Activated T-helper 2 cell treated with anti-CD3 and anti-CD28 coated beads, Interferon-gamma antibody, Interleukin-2, Interleukin-4, amounts not matched to agents 10 μg/mL and 5 μg/mL and 100 μg/mL, durations not matched to agents 14 hours and 24 hours and 36 hours (primary cell): ENCODE measurements at places on chromosomes 1 and 21.
A peak's percentile ranks its signal among the peaks of the same experiment; 100 is the strongest.

DNA sequence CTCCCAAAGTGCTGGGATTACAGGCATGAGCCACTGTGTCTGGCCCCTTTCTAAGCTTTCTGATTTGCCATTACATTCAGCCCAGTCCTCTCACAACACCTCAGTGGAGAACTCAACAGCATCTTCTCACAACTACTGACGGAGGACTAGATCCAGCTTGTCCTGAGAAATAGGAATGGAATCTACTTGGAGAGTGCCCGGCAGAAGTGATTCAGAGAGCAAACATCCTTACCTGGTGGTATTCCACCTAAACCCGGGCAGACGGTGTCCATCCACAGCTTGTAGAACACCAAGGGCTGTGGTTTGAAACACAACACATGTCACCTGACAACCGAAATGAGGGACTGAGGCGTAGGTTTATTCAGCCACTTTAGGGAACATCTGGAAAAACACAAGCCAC is 28.8 kb upstream of the CCSAP start:
- no peak for DNase-seq

DNA sequence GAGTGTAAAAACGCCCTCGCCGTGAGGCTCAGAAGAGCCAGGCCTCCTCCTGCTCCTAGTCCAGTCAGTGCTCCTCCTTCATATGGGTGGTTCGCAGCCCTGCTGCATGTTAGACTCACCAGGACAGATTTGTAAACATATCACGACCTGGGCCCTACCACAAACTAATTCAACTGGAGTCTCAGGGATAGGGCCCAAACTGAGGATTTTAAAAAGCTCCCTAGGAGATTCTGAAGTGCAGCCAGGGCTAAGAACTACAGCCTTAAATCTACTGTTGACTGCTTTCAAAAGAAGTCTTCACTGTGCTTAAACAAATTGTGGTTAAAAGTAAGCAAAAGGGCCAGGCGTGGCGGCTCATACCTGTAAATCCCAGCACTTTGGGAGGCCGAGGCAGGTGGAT is 57.0 kb downstream of the CAMTA1 start:
- no peak for DNase-seq

GRCh38 chr1:189424746-189425331 is 1052.8 kb downstream of the BRINP3 start:
- no peak for DNase-seq

DNA sequence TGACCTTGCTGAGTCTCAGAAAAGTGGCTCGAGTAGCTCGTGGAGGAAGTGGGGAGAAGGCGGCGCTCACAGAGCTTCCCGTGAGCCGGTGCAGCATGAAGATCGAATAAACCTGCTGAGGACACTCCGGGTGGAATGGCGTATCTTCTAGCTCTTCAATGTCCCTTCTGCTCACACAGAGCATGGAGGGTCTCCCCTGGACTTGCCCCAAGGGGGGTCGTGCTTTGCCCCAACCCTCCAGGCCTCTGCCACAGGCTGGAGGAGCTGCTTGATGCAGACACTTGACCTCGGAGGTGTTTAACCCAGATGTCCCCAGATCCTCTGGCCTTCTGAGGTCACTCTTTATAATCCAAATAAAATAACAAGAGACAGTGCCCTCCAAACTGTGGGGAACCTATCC is 2.2 kb upstream of the KRTAP10-12 start:
- DNase-seq, result peak; percentile 5

DNA sequence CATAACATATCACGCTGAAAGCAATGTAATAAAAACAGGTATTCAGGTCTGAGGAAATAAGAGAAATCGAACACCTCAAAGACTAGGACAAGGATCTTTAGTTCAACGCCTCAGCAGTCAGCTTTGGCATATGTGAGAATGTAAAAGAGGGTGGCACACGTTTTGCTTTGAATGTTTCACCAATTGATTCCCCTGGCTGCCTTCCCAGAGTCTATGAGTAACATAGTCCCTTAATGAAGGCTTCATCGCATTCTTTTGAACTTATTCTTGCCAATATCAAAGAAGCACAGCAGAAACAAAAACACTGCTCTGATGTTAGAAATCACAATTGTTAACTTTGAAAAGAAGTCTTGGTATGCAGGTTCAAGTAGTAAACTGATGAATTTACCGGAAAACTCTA is 764.8 kb downstream of the ADGRL2 start:
- no peak for DNase-seq

DNA sequence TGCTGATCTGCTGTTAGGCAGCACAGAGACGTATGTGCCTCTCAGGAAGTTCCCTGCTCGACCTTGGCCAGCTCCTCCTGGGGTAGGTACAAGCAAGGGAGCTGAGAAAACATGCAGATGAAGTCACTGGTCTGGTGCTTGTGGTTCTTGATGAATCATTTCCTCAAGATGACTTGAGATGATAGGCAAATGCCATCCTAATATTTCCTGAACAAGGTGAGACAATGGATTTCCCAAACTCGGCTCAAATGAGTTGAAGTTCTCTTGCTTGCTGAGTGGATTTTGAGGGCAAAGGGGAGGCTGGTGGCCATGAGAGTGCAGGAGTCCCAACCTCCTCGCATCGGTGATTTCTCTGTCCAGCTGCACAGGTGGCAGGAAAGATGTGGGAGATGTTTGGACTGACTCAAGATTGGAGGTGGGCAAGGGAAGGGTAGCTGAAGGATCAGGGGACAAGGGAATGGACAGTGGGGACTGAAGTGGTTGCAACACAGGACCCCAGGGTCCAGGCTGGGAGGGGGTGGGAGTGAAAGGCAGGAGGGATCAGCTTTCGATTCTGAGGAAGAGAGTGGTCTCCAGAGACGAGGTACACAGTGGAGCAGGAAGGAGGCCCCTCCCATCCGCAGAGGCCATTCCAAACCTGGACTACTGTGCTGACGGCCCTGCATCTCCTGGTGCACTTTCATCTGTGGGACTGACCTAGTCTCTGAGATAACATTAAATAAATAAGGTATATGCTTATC is 63.9 kb downstream of the CAPN2 start:
- no peak for DNase-seq

DNA sequence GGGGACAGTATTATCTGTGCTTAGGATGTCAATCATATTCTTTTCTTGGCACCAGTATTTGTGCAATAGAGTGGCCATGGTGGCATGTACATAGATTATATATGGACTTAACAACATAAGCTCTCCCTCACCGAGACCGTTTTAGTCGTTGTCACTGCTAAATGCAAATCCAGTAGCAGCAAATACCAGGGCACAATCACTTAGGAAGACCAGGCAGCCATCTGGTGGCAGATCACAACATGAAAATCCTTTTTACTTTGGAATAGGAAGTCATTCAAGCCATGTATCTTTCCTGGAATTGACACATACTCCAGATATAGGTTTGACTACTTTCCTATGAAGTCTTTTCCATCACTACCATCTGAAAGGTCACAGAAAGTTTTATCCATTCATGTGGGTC is 53.2 kb upstream of the C1orf87 start:
- DNase-seq, result no peak

DNA sequence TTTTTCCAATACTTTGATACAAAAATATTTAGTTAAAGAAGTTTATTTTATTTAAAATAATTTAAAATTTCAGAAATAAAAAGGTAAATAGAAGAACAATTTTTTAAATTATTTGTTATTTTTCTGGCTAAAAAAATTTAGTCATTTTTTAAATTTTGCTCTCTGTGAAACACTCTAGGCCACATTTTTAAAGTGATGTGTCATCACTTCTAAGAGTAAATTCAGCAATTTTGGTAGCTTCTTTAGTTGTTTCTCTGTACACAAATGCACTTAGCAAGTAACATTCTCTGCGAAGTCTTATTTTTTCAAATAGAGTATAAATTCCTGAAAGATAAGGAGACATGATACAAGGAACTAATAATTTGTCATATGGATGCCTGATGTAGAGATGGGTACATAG is 760.0 kb upstream of the PRMT6 start:
- no peak for DNase-seq

GRCh38 chr1:192940658-192941057 is 118.5 kb downstream of the UCHL5 start:
- DNase-seq, result no peak

GRCh38 chr1:183193963-183194525 is 8.0 kb downstream of the LAMC2 start:
- DNase-seq, result no peak

GRCh38 chr1:33473900-33474299 is 1.5 kb downstream of the ZSCAN20 start:
- DNase-seq, result no peak

- DNase-seq, result no peak
Observed at GRCh38 chr1:21933397-21934248, 3.5 kb downstream of the HSPG2 start.

- DNase-seq, result no peak
Observed at GRCh38 chr1:221801773-221802516, 60.1 kb upstream of the DUSP10 start.

- no peak for DNase-seq
Observed at GRCh38 chr1:147626739-147627138, 43.6 kb downstream of the ACP6 start.

- DNase-seq, result no peak
Observed at GRCh38 chr1:193355178-193355577, 168.8 kb upstream of the B3GALT2 start.

DNA sequence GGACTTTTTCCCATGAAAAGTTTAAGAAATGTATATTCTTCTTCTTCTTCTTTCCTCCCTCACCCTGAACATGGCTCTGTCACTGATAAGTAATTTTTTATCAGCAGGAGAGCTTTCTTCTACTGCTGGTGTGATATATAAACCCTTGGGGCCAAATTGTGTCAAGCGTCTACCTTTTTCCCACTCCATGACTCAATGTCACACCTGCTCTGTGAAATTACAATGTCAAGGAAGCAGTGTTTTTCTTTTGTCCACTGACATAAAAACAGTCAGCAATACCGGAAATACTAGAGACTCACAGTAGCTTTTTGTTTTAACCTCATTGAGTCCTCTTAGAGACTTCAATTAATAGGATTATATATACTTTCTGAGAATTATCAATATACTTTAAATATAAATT is 416.2 kb upstream of the ADGRL4 start:
- DNase-seq, result no peak

GRCh38 chr1:52168373-52169080 is 26.6 kb downstream of the ZFYVE9 start:
- no peak for DNase-seq

- DNase-seq, result no peak
Observed at GRCh38 chr1:210898473-210898872, 235.5 kb downstream of the KCNH1 start.

GRCh38 chr1:97091263-97091662 is 369.7 kb downstream of the PTBP2 start:
- no peak for DNase-seq

DNA sequence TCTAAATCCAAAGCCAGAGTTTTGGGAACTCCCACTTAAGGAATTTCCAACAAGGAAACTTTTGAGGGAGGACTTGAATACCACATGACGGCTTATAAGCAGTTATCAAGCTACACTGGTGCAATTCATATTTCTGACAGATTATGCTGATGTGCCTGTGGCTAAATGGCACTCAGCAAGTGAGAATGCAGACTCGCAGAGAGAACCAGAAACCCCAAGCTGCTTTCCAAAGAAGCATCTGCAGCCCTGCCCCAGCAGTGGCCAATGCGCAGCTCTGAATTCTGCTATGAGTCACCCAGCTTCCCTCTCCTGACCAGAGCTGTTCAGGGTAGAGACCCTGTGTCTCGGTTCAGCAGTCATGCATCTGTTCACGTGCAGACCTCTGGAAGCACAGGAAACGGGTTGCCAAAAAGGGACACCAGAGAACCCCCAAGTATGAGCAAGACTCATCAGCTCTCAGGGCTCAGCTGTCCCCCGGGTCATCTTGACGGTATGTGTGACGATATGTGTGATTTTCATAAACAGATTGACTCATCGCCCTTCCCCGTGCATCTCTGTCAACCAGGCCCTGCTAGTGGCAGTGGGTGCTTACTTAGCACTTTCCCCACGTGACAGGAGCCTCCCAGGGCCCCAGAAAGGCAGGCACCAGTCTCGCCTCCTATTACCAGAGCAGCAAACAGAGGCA is 76.3 kb downstream of the ITPKB start:
- peak; percentile 80 for DNase-seq

DNA sequence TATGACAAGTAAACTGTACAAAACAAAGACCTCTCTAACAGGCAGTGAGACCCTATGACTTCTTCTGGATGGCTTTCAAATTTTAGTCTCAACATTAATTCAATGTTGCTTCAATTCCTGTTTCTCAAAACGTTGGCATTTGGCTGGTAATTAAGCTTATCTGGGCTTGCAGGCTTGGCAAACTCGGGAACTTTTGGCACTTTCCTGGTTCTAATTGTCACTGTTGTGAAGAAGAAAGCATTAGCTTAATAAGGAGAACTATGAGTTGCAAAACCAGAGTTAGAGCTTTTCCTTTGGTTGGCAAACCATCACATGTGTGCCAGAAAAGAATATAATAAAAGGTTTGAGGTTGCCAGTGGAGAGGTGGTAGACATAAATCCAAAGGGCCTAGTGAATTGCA is 698.3 kb downstream of the LRRIQ3 start:
- DNase-seq, result no peak

DNA sequence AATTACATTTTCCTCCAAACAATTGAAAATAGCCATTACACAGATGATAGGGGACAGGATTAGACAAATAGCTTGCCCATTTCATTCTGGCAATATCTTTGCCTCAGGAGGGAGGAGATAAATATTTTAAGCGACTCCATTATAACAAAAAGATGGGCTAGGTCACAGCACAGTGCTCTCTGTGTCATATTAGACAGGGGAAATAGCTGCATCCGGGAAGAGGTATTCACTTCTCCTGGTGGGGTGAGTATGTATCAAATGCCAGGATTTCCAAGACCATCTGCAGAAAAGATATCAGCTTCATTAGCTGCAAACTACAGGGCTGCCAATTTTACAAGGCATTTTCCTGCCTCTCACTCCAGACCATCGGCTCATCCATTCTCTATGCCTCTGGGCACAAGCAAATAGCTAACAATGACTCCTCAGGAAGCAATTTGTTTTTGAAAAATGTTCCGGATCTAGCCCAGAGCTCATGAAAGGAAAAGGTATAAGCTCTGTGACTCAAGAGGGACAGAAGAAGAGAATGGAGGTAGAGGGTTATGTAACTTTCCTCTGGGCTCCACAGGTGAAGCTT is 41.9 kb upstream of the ANGPTL7 start:
- no peak for DNase-seq

DNA sequence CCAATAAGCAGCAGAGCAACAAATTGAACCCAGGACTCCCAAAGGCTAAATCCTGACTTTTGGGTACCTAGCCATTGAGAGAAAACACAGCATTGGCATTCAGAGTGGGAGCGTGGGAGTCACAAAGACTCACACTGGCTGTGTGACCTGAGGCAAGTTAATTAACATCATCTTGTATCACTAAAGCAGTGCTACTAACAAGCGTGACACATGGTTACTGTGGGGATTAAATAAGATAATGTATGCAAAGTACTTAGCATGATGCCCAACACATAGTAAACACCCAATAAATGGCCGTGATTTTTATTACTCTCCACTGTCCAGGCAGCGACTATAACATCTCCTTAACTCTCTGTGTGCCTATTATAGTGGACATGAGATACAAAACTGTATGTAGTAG is 73.3 kb downstream of the CD34 start:
- DNase-seq, result no peak

GRCh38 chr21:42561762-42562650 is 48.4 kb downstream of the SLC37A1 start:
- DNase-seq, result no peak

GRCh38 chr1:155070721-155071569 is 7.4 kb downstream of the EFNA4 start:
- DNase-seq, result peak; percentile 70
